ENCODE measurements at places on chromosomes 4 and X. TPM values are rescaled to one million over a fixed set of nuclear protein-coding genes. Genes with fewer than 3 reads are reported as not detected.

Gene MOSPD2
- 2.8 TPM for polyA plus RNA-seq

Gene MAGEA11
- polyA plus RNA-seq, result not detected

Gene NALF2
- 0.77 TPM for polyA plus RNA-seq

Gene SMAD1
- 3.9 TPM for polyA plus RNA-seq

GRCh38 chr4:108651014-108651791, 804 bp downstream of the OSTC start:
- no peak for DNase-seq

- DNase-seq, result no peak
Observed at GRCh38 chrX:109707319-109707718, 25.7 kb downstream of the ACSL4 start.

- no peak for DNase-seq
Observed at GRCh38 chrX:16100673-16101072, 22.7 kb upstream of the GRPR start.

DNA sequence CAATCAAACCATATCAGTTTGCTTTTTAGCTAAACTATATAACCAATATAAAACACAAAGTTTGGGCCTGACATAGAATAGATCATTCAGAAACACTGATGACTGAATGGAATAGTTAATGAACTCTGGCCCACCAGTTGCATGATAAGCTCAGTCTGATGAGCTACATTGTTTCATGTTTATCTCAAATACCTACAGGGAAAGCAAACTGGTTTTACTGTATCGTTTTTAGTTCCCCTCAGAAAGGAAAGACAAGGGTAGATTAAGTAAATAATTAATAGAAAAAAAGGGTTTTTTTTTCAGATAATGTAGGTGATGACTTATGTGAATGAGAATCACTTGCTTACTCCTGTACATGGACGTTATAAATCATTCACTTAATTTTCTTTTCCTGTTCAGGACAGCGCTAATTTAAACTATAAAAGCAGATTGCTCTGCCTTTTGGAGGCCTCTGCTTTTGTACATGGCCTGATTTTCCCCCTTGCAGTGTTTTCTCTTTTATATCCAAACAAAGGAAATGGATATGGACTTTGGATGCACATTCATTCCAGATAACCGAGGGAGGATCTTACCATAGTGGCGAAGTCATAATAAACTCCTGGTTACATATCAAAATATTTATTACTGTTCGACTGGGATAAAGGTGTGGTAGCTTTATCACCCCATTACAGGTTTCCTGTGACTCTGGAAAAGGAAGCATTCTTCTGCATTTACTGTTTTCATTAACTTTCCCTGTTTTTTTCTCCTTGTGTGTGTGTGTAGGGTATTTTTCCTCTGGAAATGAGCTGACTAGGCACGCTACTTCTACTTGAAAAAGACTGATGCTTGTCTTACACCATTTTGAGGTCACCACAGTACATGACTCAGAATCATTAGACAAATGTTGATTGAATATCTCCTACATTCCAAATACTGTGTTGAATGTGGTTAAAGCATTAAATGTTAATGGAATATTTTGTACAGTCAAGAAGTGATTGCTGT, 373.1 kb upstream of the HS3ST1 start:
- DNase-seq, result no peak

GRCh38 chr4:156559346-156559745, 412.3 kb downstream of the PDGFC start:
- DNase-seq, result no peak

DNA sequence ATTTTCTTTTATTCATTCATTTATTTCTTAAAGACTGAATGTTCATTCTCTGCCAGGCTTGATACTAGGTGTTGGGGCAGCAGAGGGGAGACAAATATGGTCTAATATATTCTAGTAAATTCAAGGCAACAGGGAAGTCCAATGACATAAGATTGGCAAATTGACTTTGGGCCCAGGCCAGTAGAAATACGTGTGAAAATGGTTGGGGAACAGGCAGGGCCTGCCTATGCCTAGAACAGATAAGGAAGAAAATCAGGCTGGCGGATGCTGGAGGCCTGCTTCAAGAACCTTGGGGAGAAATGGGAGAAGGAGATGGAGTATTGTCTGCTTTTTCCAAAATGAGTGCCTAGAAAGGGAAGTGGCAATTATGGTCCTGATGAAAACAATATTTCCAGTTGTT, 108.6 kb downstream of the RTL5 start:
- no peak for DNase-seq

- no peak for DNase-seq
Observed at GRCh38 chrX:141924293-141924692, 20.6 kb downstream of the MAGEC1 start.
